Left hindlimb (tissue), 1 donor: ENCODE measurements at places on chromosomes 4 and X.

GRCh38 chr4:15373363-15373762 lies 54.5 kb upstream of the C1QTNF7 start:
- no peak for DNase-seq

DNA sequence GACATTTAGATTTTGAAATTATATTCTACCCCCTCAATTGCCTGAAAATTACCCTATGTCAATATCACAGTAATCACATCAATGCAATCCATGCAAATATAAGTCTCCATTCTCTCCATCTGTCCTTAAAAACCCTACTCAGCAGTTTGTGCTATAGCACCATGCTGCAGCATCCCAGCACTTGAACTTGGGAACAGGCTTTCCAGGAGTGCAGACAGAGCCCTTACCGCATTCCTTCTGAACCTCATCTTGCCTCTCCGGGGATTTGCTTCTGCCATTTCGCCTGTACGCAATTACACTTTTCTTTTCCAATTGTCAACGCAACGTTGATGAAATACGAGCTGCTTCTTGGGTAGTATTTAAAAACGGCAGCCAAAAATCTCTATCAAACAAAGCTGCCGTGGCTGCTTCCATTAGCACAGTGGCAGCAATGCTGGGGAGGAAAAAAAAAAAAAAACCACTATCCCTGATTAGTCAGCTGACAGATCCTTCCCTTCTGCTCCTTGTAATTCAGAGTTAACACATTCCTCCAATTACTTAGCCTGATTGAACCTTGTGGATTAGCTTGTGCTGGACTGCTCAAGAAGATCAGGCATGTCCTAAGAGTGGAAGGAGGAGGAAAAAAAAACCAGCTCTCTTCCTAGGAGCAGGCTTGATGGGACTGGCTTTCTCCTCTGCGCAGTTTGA lies 65.6 kb downstream of the MCF2 start:
- DNase-seq, result no peak

DNA sequence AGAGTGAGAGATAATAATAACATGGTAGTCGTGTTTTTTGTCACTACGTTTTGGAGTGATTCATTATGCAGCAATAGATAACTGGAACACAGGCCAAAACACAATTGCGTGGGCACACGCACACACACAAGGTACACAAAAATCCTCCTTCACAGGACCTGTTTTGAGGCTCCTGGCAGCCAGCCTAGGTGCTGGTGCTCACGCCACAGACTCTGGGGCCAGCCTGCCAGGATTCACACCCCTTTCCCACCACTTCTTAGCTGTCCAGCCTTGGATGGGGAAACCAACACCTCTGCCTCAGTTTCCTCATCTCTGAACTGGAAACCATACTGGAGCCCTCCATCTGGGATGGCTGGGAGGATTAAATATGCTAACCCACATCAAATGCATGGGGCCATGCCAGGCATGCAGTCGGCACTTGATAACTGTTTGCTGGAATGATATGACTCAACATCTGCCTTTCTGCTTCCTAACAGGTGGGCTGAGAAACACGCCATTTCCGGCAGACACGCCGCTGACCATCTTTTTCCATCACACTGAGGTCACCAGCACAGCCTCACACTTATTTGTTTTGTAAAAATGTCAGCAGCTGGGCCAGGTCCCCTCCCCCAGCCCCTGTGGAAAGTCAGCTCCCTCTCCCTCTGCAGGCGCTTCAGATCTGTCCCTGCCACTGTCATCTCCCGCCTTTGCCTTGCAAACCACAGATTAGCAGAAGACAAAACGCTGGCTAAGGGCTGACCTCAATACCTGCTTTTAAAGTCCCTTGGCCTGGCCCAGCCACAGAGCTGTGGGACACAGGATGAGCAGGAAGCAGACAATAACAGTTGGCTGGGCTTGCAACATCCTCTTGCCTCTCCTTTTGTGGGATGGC lies 237.5 kb downstream of the BCOR start:
- peak; percentile 58 for DNase-seq

GRCh38 chrX:16451334-16451733 lies 198.6 kb upstream of the S100G start:
- DNase-seq, result no peak

- DNase-seq, result no peak
These were observed 15.8 kb downstream of the BRCC3 start for GRCh38 chrX:155086961-155087735.

GRCh38 chr4:76809594-76810305 lies 88.2 kb downstream of the SOWAHB start:
- DNase-seq, result no peak

DNA sequence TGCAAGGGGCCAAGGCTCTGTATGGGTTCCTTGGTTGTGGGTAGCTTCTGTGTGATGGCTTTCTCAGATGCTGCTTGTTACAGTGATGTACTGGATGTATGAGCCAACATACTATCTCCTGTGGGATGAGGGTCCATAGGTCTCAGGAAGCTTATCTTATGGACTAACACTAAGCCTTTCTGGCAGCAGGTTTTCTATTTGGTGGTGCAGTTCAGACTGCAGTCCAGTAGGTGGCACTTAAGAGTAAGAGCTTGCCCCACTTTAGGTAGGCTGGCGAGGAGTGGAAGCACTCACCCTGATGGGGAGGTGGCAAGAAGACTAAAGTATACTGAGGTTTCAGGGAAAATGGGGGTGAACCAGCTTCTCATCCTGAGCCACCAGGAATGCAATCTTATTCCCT lies 306.7 kb upstream of the MAOA start:
- no peak for DNase-seq

DNA sequence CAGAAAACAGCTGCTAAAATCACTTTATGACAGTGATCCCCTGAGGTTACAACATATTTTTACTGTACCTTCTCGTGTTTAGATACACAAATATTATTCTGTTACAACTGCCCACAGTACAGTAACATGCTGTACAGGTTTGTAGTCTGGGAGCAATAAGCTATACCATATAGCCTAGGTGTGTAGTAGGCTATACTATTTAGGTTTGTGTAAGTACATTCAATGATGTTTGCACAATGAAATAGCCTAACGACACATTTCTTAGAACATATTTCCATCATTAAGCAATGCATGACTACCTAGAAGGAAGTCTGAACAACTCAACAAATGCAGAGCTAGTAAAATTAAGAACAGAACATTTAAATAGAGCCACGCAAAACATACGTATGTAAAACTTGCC lies 112.7 kb downstream of the ZAR1 start:
- DNase-seq, result no peak

- no peak for DNase-seq
These were observed 102.4 kb downstream of the CPE start for GRCh38 chr4:165481053-165481835.

DNA sequence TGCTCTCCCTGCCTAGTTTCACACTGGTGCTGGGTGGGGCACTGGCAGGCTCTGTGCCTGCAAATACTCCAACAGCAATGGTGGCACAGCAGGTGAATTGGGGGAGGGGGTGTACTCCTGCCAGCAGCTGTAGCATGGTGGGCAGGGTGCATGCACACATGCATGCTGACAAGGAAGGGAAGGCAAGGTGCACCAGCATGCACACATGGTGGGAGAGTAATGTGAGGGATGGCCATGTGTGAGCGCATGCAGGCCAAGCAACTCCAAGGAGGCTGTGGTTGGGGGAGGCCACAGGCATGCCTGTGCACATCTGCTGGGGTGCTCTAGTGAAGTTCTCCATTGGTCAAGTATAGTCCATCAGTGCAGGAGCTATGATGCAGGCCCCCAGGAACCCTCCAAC lies 54.5 kb upstream of the INPP4B start:
- DNase-seq, result no peak

DNA sequence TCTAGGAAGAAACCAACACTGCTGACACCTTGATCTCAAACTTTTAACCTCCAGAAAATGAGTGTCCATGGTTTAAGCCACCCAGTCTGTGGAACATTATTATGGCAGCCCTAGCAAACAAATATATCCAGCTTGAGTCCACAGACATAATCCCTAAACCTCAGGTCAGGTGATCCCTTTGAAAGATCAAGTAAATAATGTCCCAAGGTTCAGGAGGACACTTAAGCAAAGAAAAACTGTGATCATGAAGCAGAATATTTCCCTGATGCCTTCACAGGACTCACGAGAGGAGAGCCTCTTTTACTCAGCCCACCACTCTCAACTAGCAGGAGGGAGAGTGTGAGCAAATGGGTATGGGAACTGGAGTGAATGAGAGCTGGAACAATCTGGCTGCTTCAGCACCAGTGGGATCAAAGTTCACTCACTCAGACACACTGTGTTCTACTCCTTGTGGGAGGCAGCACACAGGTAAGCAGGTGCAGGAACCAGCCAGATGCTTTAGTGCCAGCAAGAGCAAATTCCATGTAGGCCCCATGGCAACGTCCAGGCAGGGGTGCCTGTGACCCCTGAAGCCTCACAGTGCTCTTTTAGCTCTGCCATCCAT lies 608.4 kb downstream of the RAB28 start:
- no peak for DNase-seq

- DNase-seq, result no peak
These were observed 31.8 kb downstream of the NSD2 start for GRCh38 chr4:1903035-1903434.

DNA sequence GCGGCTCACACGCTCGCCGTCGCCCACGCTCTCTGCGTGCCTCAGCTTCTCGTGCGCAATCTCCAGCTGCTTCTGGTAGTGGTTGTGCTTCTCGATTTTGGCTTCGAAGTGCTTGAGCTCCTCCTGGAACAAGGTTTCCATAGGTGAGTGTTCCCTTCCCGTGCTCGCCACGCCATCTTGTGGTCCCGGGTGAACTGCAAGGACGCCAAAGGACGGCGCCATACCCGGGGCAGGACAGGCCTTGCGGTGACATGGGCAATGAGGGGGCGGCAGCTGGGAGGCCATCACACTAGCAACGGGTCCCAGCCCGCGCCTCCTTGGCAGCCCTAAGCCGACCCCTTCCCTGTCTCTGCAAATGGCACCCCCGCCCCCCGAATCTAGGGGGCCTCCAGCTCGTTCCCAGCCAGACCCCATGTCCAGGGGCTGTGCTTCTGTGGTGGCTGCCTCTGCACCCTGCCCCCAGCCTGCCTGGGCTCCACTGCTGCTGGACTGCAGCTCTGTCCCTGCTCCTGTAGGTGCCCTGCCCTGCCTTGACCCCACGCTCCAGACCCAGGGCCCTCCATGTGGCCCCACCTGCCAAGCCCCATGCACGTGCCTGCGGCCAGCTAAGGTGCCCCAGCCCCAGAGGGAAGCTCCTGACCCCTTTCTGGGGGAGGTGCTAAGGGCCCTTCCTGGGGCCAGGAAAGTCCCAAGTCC lies 17.3 kb downstream of the LRPAP1 start:
- DNase-seq, result no peak

GRCh38 chr4:139834226-139834662 lies 168.6 kb downstream of the MGST2 start:
- no peak for DNase-seq
